ENCODE measurements at places on chromosomes 7 and 10.

DNA sequence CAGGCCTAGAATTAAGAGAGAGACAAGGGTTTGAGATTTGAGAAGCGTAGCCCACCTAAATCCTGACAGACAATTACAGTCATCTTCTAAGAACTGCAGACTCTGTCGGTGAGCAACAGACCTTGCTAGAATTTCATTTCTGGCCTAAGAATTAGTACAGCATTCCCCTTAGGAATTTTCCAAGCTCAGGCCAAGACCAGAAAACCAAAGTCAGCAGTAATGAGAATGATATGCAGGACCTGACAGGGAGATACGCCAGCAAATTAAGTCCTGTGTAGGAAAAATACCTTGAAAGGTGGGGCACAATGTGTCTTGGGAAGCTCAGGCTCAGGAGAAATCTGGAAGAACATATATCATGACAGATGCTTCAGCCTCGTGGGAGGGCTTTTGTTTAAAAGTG lies 52.7 kb upstream of the HERPUD2 start:
- H3K4me1 ChIP-seq: no peaks in the 10 kb centered on the region
- no peaks in the 10 kb centered on the region for H3K27me3 ChIP-seq
- no peak overlapping the region for H3K4me3 ChIP-seq

DNA sequence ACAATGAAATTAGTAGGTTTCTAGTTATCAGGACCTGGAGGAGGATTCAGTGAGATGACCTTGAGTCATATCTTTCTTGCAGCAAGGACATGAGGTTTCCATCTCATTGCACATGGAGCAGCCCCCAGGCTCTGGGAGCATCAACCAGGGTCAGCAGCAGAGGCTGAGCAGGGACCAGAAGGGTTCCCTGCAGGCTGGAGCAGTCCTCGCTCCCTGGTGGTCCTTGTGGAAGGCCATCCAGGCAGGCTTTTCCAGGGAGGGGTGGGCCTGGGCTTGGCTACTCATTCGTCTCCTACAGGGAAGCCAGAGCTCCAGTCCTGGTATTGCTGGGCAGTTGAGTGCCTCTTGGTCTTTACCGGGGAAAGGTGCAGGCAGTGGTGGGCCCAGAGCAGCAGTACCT lies 587.5 kb downstream of the GLRX3 start:
- H3K27ac ChIP-seq: no peak overlapping the region
- H3K27me3 ChIP-seq: no peaks in the 10 kb centered on the region
- DNase-seq: no peak
- no peaks in the 10 kb centered on the region for H3K36me3 ChIP-seq
- no peaks in the 10 kb centered on the region for H3K4me1 ChIP-seq

DNA sequence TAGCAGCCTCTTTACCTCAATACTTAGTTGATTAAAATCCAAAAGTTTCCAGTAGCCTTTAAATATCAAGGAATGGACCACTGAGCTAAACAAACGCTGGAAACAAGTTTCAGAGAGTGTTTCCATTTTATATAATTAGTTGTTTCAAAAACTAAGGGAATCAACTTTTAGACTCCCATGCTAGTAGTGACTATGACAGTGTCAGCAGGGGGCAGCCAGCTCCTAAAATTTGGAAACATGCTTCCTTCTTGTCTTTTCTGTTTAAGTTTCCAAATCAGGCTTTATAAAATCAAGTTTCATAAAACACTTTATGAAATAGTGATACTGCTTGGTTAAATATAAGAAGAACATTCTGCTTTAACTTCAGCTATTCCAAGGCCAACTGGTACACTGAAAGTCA lies 138.2 kb upstream of the TMEM229A start:
- no peaks in the 10 kb centered on the region for H3K36me3 ChIP-seq
- no peak for DNase-seq
- H3K27me3 ChIP-seq: no peaks in the 10 kb centered on the region
- H3K4me1 ChIP-seq: no peaks in the 10 kb centered on the region
- H3K4me3 ChIP-seq: no peak overlapping the region

GRCh38 chr10:97182288-97182990 lies 3.3 kb downstream of the SLIT1 start:
- H3K4me3 ChIP-seq: no peak overlapping the region
- peaks cover 8% of the 10 kb centered on the region for H3K36me3 ChIP-seq
- DNase-seq: no peak
- H3K27me3 ChIP-seq: peaks cover 70% of the 10 kb centered on the region
- H3K27ac ChIP-seq: no peak overlapping the region

- H3K4me3 ChIP-seq: no peak overlapping the region
- no peaks in the 10 kb centered on the region for H3K4me1 ChIP-seq
- no peaks in the 10 kb centered on the region for H3K36me3 ChIP-seq
- H3K27me3 ChIP-seq: no peaks in the 10 kb centered on the region
- no peak for DNase-seq
These were observed 155.6 kb downstream of the RAPGEF5 start for GRCh38 chr7:22201186-22201880.

- no peak overlapping the region for H3K27ac ChIP-seq
- no peak overlapping the region for H3K4me3 ChIP-seq
- DNase-seq: no peak
- no peaks in the 10 kb centered on the region for H3K4me1 ChIP-seq
- no peaks in the 10 kb centered on the region for H3K36me3 ChIP-seq
These were observed 26.5 kb downstream of the MPP7 start for GRCh38 chr10:28276384-28276783.

DNA sequence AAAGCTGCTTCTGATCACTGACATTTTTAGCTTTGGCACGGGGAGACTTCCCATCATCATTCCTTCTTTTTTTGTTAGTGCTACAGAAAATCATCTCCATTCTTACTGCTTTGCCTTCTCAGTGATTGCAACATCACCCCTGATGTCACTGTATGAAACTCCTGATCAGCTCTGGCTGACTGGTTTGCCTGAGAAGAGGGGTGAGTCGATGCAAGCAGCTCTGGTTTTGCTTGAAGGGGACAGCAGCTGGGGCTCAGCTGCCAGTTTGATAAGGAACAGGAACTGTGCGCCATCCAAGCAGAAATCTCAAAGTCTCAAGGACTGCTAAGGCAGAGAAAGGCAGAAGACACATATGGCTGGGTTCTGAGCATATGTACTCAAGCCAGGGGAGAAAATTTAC lies 808.5 kb upstream of the CELF2 start:
- peaks cover 4% of the 10 kb centered on the region for H3K27me3 ChIP-seq
- H3K4me3 ChIP-seq: no peak overlapping the region
- peaks cover 4% of the 10 kb centered on the region for H3K36me3 ChIP-seq
- H3K4me1 ChIP-seq: no peaks in the 10 kb centered on the region
- no peak for DNase-seq

DNA sequence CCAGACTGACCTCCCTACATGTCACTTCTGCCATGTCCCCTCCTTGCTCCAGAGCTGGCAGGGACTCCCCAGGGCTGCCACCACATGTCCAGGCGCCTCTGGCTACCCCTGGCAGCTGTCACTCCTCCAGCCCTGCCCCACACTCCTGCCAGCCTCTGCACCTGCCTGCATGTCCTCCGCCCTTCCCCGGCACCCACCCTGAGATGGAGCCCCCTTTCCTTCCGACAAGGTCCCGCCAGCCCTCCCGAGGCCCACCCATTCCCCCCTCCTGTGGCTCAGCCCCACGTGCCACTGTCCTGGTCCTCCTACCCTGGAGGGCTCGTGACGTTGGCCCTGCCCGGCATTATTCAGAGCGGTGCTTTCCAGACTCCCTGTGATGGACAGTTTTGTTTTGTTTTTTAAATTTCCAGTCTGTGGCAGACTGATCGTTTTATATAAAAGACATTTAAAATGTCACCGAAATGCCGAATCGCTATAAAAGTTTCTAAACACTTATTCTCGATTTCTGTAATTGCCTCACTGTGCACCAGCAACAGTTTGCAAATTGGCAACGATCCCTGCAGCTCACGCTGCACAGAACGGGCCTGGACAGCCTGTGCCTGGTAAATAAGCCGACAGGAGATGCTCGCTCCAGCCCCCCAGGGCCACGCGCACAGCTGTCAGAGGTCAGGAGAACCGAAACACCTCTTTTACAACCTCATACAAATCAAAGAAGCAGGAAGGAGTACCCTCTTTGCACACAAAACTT lies 111.1 kb upstream of the SH2B2 start:
- H3K27ac ChIP-seq: no peak overlapping the region
- DNase-seq: no peak
- no peaks in the 10 kb centered on the region for H3K36me3 ChIP-seq
- no peak overlapping the region for H3K4me3 ChIP-seq
- H3K27me3 ChIP-seq: no peaks in the 10 kb centered on the region

- H3K4me3 ChIP-seq: no peak overlapping the region
- H3K27ac ChIP-seq: no peak overlapping the region
- H3K4me1 ChIP-seq: peaks cover 2% of the 10 kb centered on the region
- no peaks in the 10 kb centered on the region for H3K27me3 ChIP-seq
These were observed 14.3 kb downstream of the DENND10 start for GRCh38 chr10:119118231-119118630.

DNA sequence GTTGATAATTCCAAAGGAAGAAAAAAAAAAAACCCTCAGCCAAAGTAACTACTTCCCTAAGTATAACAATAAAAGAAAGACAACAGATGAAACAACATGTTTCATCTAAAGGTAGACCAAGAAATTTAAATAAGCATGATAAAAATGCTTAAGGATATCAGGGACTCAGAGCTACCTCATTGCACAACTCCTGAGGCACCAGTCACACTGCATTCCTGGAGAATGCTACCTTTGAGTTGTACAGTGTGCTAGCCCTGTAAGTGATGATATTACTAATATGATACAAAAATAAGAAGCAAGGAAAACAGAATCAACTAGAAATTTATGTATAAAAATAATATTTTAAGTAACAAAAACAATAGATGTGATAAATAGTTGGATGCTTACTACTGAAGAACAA lies 29.5 kb upstream of the C7orf33 start:
- H3K4me3 ChIP-seq: no peak overlapping the region
- no peaks in the 10 kb centered on the region for H3K36me3 ChIP-seq
- H3K27ac ChIP-seq: no peak overlapping the region
- H3K4me1 ChIP-seq: peaks cover 4% of the 10 kb centered on the region
- H3K27me3 ChIP-seq: peaks cover 41% of the 10 kb centered on the region

- DNase-seq: no peak
- H3K36me3 ChIP-seq: peaks cover 19% of the 10 kb centered on the region
- peaks cover 4% of the 10 kb centered on the region for H3K4me1 ChIP-seq
- H3K4me3 ChIP-seq: no peak overlapping the region
These were observed 50.6 kb downstream of the ZNF438 start for GRCh38 chr10:30980951-30981616.

- H3K4me3 ChIP-seq: no peak overlapping the region
- H3K27ac ChIP-seq: no peak overlapping the region
- H3K4me1 ChIP-seq: peaks cover 8% of the 10 kb centered on the region
- DNase-seq: no peak
- H3K27me3 ChIP-seq: peaks cover 9% of the 10 kb centered on the region
These were observed 68.3 kb upstream of the SMNDC1 start for GRCh38 chr10:110373059-110373458.

Measured in naive B cell (primary cell).